ENCODE measurements at places on chromosomes 6 and 20.

DNA sequence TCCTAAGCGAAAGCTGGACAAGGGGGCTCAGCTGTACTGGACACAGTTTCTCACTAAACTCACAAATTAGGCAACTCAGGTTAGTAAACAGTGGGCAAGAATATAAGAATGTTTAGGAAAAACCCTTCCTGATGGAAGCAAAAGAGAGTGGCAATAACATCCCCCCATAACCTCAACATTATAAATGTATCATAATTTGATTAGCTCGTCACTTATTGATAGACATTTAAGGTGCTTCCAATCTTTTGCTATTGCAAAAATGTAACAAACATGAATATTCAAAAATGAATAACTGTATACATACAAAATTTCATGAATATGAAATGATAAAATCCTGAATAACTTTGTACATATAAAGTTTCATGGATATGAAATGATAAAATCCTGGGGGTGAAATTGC is 415.7 kb downstream of the EPM2A start:
- DNase-seq: no peak

- no peak for DNase-seq
Observed at GRCh38 chr6:71444222-71444621, 155.6 kb downstream of the OGFRL1 start.

DNA sequence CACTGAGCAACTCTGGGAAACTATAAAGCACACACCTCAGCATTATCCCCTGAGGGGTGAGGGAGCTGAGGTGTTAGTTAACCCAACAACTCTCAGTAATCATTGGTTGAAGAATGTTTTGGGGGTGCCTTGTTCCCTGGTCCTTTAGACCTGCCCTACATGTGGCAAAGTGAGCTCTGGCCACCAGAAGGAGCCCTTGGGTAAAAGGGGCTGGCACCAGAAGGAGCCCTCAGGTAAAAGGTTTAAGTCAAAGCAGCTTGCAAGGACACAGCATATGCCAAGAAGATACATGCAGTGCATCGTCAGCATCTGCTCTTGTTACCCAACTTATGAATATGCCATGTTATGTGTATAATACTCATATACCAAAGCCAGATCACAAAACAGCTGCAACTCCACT is 1081.7 kb downstream of the KIF16B start:
- DNase-seq: no peak

DNA sequence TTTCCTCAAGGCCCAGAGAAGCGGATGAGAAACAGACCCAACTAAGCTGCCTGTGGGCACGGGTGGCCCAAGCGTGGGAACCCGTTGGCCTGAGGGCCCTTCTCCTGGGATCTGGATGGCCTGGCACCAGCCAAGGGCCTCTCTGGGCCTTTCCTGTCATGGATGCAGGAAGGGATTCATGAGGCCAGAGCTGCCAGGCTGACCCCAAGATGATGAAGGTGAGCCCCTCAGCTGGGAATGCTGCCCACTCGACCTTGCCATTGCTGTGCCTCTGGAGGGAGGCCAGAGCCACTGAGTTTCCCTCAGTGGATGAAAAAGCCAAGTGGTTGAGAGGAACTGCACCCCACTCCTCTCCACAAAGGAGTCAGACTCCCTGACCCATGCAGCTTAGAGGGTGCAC is 171.2 kb downstream of the VEGFA start:
- DNase-seq: no peak

DNA sequence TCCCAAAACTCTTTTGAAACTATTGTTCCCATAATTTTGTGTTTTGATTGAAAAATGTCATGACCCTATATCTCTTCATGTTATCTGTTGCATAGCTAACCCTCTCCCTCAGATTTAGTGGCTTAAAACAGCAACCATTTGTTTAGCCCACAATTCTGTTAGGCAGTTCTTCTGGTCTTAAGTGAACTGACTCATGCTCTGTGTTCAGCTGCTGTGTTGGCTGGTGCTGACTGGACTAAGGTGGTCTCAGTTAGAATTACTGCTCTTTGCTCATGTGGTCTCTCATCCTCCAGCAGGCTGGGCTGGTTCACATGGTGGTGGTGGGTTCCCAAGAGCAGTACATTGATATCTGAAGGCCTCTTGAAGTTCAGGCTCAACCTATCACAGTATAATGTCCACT is 80.8 kb downstream of the KHDC1L start:
- no peak for DNase-seq

DNA sequence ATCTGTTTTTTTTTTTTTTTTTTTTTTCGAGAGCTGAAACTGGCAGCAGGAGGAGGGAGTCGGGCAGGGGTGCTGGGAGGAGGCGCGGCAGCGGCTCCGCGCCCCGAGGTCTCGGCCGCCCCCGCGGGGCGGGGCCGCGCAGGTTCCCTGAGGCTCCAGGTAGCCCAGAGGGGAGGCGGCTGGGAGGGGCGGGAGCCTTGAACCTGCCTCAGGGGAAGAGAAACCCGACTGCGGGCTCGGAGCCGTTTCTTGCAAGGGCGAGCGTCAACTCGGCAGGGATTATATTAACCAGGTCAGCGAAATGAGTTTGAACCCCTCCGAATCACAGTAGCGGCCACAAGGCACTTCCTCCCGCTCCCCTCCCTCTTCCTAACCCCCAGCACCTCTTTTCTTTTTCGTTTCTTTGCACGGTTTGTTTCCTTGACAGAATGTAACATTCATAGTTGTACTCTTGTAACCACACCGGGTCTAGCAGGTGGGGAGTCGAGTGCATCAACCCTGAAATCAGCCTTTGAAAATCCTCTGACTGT is 2.0 kb downstream of the MYB start:
- DNase-seq: peak; percentile 49

DNA sequence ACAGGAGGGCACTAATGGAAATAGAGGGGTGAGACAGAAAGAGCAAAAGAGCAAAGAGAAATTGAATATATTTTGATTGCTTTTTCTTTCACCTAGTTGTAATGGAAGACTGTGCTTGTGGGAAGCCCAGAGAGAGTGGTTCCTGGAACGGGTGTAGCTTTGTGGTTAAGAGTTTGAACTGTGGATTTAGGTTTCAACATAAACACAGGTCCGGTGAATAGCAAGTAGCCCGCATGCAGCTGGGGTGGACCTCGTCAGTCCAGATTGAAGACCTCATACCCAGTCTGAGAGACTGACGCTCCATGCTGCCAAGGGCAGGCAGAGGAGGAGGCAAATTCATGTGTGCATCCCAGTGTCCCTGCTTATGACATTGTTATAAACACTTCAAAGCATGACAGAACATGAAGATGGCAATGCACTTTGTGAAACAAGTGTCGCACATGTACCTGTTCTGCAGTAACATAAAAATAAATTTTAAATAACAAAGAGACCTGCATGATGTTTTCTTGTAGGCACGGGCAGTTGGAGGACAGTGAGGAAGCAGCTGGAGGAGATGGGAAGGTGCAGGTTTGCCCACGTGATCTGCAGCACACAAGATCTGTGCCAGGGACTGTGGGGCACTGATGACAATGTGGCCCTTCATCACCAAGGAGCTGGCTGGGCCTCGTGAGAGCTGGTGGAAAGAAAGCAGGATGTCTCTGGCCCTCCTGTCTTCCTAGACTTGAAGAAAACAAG is 220.5 kb upstream of the SSTR4 start:
- no peak for DNase-seq

GRCh38 chr6:126553854-126554253 is 213.9 kb downstream of the CENPW start:
- DNase-seq: no peak

DNA sequence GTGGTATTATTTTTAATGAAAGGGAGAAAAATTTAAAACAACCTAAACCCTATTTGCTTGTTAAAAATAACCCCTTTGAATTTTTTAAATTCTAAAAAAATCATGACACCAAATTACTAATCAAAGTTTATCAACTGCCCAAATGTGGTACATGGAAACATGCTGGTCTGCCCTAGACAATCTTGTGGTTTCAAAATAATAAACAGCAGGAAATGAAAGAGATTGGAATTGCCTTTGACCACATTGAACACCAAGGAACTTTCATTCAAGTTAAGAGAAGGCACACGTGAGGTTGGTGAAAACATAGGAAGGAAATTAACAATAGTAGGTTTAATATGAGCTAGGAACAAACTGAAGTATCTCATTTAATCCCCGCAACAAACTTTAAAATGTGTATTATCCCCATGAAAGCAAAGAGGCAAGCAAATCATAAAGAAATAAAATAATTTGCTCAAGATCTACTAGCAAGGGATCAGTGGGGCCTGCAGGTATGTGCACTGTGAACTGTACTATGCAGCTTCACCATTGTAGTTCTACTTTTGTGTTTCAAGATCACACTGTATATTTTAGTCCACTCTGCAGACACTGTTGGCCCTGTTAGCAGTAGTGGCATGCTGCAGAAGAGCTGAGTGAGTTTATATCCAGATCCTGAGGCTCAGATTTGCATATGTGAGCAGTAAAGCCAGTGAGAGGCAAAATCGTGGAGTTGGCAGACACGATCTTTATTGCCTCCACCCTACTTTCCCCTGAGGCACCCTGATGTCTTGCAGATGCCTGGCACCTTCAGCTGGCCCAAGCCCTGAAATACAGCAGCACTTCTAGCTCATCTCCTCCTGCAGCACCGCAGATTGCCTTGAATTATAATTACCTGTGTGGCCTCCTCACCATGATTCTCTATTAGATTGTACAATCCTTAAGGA is 157.8 kb upstream of the TENT5A start:
- DNase-seq: no peak

DNA sequence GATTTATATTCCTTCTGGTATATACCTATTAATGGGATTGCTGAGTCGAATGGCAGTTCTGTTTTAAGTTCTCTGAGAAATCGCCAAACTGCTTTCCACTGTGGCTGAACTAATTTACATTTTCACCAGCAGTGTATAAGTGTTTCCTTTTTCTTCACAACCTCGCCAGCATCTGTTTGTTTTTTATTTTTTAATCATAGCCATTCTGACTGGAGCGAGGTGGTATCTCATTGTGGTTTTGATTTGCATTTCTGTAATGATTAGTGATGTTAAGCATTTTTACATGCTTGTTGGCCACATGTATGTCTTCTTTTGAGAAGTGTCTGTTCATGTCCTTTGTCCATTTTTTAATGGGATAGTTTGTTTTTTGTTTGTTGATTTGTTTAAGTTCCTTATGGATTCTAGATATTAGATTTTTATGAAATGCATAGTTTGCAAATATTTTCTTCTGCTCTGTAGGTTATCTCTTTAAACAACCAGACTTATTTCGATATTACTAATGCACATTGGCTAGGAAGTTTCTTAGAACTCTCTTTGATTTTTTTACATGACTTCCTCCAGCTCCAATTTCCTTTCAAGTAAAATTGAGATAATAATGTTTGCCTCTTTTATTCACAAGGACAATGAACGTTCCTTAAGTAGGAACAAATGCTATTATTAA is 12.2 kb upstream of the VNN1 start:
- no peak for DNase-seq

DNA sequence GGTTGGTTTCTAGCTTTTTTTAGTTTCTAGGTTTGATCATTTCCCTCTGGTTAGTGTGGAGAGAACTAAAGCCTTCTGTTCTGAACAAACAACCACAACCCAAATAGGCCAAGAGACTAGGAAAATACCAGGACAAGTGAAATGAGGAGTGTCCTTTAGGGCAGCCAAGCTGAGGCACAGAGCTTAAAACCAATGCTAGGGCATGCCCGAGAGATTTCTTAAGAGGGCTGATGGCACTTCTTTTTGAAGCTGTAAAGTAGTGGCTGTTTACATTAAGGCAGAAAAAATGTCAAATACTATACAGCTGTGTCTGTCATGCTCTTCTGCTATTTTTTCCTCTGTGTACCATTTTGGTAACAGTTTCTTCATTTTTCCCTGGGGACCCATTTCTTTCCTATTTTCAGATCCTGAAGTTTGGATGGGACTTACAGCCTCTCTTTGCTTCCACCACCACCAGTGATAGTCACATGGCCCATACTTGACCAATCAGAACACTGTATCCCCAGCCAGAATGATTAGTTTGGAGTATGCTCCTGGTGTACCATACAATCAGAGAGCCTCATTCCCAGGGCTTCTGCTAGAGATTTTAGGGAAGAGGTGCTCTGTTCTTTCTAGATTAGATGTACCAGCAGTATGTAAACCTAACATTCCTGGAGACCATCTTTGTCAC is 154.4 kb downstream of the BMP2 start:
- DNase-seq: no peak

Measured in stimulated activated CD4-positive, alpha-beta T cell treated with anti-CD3 and anti-CD28 coated beads, Interleukin-1b, Interleukin-23, amount 100 ng/mL, for 1 hour (primary cell).